Mesothelial cell of epicardium (in vitro differentiated cells): ENCODE measurements at places on chromosomes 12 and 14.

DNA sequence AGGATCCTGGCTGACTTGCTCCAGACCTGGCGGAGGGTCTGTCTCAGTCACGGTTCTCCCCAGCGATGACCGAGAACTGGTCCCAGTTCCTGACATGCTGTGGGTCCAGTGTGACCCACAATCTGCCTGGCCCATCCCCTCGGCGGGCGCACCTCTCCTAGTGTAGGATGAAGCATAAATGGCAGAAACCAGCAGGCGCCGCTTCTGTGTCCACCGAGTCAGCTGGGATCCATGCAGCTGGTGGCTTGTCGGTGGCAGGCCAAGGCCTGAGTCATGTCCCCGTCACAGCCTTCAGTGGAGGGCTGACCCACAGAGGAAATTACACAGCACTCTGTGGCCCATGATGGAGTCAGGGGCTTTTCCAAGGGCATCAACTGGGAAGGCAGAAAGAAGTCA is 38.5 kb downstream of the NFKBIA start:
- DNase-seq = no peak

- no peak for DNase-seq
These were observed 88.7 kb upstream of the EGLN3 start for GRCh38 chr14:34039428-34040047.

GRCh38 chr12:53223389-53224060 is 8.5 kb downstream of the RARG start:
- no peak for DNase-seq

- DNase-seq = no peak
These were observed 452.3 kb downstream of the ADAMTS20 start for GRCh38 chr12:43099691-43100163.

DNA sequence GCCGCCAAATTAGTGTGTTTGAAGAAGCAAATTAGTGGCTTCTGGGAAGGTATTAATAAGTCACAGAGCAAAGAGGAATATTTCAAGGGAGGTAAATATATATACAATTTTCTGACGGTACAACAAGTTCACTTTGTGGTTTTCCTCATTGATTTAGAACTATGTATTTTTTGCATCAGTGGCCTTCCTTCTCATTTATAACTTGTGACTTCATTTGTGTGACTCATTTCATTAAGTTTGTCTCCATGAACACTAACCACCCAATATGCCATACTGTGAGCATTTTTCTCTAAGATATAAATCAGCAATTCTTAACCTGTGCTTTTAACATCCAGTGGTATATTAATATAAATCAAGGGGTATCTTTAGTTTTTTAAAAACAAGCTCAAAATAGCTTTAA is 29.3 kb upstream of the ARHGAP5 start:
- DNase-seq = no peak

DNA sequence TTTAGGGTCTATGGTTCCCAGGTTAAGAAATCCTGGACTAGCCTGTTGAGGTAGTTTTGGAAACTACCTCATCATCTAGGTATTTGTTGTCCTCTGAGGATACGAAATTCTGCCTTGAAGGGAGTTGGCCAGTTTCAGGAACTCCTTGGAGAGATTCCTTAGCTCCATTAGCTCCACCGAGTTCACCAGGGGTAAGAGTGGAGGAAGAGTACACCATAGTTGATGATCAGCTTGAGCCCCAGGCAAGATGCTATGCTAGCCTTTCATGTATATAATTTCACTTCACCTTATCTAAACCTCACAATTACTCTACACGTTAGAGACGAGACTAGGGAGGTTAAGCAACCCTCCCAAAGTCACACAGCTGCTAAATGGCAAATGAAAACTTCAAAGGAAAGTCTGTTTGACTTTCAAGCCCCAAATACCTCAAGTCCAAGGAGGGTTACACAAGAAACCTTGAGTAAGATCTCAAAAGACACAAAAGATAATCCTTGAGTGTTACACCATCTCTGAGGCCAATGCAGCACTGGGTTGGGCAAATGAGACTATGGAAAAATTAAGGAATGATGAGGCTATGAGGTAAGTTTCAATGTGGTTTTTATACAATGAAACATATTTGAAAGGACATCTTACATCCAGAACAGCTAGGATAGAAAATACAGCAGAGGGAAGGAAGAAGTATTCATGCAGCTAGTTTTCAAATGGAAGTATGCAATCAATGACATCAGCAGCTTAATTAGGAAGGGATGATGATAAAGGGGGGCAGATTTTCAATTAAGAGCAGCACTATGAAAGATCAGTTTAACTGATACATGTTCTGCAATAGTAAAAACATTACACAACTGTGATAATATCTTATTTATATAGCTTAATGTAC is 97.2 kb upstream of the KRAS start:
- no peak for DNase-seq

DNA sequence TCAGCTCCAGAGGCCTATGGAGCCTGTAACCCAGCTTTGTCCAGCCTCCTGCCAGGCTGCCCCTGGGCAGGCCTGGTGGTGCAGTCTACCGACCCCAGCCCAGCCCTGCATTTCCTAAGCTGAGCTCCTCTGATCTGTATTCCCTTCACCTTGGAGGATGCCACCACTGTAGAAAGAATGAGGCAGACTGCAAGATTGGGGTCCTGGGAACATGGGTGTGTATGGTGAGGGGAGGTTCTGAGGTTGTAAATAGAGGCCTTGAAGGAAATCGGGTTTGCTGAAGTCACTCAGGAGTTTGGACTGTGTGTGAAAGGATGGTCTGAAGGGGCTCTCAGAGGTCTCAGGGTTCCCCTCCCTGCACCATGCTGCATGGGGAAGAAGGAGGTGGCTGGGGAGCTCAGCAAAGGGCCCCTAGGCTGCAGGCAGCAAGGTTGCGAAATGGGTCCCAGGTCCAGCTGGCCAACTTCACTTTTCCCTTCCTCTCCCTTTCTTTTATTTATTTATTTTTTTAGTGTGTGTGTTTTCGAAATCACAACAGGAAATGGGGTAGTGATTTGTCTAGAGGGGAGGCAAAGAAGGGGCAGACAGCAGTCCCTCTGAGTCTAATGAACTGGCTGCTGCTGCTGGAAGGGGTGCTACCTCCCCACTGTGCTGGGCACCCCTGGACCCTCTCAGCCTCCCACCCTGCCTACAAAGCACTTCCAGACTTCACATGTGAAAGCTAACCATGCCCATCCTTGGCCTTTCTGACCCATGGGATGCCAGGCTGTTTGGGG is 1.2 kb upstream of the LRP1-AS start:
- no peak for DNase-seq

GRCh38 chr12:102522768-102523167 is 42.4 kb upstream of the IGF1 start:
- no peak for DNase-seq

DNA sequence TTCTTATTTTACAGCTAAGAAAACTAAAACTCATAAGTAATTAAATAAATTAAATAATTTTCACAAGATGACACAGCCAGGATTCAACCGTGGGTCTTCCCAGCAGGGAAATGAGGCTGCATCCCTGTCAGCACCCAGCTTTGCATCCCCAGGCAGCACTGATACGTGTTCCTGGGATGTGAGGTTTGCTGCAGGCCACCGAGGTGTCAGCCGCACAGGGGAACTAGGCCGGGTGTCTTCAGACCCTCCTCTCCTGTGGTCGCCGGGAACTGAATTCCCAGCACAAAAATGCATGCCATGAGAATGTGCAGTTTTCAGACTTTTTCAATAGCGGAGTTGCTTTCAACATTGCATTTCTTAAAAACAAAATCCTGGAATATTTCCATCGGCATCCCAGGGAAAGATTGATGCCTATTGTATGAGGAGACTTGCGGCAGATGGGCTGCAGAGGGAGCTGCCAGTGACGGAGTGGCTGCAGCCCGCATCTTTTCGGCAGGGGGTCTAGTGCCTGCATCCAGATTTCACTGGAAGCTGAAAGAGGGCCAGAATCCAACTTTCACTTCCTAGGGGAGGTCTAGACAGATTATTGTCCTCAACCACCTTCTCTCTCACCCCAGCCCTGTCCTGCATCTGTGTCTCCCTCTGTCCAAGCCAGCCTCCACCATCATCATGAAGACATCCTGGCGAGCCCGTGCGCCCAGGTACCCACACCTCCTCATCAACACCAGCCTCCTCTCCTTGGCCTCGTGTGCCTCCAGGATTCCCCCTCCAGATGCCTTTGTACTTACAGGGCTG is 12.6 kb downstream of the LRTM2 start:
- DNase-seq = no peak

GRCh38 chr12:45363903-45364302 is 148.0 kb downstream of the ANO6 start:
- DNase-seq = no peak

DNA sequence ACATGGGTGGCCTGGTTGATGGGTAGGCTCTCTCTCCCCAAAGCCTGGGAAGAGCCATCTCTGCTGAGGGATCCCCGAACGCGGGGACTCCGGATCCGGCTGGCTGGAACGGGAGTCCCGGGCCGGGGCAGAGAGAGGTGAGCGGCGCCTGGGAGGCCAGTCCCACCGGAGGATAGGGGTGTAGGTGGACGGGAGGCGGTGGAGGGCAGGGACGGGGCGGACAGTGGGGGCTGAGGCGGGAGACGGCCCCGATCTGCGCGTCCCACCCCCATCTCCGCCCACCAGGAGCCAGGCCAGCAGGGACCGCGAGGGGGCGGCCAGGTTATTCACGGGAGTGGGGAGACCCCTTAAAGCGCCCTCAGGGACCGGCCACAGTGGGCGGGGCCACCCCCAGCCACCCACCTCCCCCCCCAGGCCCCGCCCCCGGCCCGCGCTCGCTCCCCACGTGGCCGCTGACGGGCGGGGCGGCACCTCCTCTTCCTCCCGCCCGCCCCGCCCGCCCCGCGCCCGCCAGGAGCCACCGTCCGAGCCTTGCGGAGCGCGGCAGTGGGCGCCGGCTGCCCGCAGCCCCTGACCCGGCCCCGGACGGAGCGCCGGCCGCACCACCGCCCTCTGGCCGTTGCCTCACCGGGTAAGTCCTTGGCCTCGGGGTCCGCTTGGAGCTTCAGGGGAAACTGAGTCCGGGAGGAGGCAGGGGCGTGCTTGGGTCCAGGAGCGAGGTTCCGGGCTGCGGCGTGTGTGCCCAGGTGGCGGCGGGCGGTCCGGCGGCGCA is at the start of gene INF2:
Gene INF2, plus strand, starts transcription at position 510 of the 772 bp plus-strand sequence. CDS start 11,748 bp downstream, outside the sequence.
- DNase-seq = peak; percentile 54

DNA sequence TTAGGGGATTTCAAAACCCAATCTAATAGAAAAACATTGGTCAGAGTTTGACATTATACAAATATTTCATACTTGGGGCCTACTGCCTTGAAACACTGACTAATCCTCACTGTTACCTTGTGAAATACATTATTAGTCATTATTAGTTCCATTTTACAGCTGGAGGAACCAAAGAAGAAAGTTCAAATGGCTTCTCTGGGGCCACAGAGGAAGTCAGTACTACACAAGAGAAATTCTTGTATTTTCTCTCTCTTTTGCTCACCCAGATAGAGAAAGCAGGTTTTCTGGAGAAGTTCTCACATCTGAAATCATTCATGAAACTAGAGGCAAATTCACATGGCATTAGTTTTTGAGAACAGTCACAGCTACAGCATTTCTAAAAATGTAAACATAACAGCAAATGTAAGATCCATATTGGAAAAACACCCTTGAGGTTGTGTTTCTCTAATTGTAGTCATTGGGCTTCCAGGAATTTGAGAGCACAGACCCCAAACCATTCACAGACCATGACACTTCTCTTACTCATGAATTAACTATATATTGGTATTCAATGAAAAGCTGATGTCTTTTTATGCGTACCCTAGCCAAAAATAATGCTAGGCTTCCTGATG is 83.0 kb downstream of the LLPH start:
- DNase-seq = no peak

- DNase-seq = no peak
These were observed 1.9 kb upstream of the RFX4 start for GRCh38 chr12:106580671-106581508.

DNA sequence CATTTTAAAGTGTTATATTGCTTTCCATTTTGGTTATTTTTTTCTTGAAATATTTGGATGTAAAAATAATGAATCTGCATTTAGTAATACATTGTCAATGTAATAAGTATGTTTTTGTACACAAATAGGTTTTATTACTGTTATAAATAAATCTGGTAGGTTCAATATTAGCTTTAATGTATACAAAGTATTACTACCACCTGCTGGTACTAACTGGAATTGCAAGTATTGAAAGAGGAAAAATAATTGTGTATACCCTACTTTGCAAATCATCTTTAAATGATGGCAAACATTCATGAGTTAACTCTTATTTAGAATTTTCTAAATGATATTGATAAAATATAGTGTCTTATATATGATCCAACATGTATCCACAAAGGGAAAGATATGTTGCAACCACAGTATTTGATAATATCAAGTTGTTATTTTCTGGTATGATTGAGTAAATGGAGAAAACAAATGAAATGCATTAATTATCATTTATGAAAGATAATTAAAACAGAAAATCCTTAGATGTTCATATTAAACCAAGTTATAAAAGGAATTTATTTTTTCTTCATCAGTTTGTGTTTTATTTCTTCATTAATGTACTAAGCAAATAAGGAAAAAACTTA is 3.2 kb downstream of the OR4K2 start:
- no peak for DNase-seq

DNA sequence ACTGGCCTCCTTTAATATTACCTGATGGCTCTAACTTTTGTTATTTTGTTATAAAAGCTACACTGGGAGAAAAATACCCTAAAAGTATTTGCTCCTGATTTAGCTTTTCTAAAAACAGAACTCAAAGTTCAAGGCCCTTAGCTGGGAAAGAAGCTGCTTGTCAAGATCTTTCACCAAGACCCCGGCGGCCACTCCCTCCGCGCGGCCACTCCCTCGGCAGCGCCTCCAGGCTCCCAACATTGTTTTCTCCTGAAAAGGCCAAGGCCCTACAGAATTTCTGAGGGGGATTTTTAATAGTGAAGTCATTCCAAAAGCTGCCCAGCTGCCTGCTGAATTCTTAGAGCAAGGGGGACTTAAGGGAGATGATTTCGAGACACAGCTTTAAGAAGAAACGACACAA is 96.4 kb downstream of the NTN4 start:
- DNase-seq = no peak

DNA sequence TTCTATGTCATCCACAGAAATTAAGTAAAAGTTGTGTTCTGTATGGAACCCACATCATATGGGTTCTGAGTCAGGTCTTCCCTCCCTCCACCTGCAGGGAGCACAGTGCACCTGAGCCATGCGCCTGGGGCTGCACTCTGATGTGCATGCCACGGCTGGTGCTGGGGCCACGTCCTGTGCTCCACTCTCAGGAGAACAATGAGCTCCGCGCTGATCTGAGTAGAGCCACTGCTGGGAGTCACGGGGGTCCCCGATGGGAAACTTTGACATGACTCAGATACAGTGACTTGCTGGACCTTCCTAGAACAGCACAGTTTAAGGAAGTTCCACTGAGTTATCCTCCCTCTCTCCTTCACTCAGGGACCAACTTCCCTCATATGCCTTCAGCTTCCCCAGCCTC is 683.4 kb downstream of the TMEM121 start:
- no peak for DNase-seq

DNA sequence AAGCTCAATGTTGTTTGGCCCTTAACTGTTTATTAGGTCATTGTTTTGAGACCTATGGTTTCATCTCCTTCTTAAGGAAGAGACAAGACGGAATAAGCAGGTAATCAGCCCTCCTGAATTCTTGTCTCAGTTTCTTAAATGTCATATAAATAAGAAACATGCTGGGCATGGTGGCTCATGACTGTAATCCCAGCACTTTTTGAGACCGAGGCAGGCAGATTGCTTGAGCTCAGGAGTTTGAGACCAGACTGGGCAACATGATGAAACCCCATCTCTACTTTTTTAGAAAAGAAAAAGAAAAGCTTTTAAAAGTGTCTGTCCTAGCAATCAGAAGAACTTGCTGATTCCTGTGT is 5.1 kb downstream of the MTRFR start:
- DNase-seq = no peak
